Progenitor cell of endocrine pancreas (in vitro differentiated cells): ENCODE measurements at places on chromosomes 6 and 20.

GRCh38 chr6:36597775-36598174 lies 3.6 kb downstream of the SRSF3 start:
- DNase-seq = no peak

- DNase-seq = no peak
Observed at GRCh38 chr20:19907326-19908056, 109.7 kb upstream of the NAA20 start.

DNA sequence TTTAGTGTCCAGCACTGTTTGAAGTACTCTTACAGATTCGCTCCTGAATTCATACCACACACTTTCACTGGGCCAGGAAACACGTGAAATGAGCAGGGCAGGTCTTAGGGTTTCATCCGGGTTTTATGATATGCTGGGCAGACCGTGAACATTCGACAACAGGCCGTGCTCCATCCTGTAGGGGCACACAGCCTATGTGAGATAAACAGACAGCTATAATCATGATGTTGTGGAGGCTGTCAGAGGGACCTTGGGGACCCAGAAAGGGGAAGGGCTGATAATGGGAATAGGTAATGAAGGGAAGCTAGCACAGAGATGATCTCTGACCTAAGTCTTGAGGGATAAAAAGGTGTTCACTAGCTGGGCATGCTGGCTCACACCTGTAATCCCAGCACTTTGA lies 110.4 kb downstream of the RIN2 start:
- DNase-seq = no peak

DNA sequence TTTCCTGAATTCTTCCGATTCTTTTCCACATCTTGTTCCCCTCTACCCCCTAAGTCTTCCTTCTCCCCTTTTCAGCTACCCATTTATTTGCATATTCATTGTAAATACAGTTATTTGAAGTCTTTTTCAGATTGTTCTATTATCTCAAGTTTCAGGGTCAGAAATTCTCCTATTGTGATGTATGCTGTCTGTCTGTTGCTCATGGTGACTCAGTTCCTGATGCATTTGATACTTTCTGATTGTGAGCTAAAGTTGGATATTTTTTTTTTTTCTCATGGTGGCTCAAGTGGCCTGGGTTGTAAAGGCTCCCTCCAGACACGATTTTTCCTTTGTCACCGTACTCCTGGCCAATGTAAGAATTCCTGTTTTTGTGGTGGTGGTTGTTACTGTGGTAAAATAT lies 4.9 kb upstream of the PI16 start:
- DNase-seq = no peak

DNA sequence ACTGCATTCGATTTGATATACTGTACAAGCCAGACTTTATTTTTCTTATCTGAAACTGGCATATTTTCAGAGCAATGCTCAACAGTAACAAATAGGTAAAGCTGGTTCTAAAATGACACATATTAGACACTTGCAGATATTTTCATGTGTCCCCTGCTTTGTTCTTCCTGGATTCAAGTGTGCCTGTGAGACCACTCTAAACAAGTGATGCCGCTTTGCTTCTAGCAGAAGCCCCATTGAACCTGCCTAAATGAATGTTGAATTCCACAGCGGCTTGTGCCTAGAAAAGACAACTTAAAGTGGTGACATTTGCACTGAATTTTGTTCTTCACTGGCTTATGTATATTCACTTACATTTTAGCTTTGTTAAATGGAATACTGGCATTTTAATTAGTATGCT lies 115.7 kb downstream of the AKAP7 start:
- no peak for DNase-seq

DNA sequence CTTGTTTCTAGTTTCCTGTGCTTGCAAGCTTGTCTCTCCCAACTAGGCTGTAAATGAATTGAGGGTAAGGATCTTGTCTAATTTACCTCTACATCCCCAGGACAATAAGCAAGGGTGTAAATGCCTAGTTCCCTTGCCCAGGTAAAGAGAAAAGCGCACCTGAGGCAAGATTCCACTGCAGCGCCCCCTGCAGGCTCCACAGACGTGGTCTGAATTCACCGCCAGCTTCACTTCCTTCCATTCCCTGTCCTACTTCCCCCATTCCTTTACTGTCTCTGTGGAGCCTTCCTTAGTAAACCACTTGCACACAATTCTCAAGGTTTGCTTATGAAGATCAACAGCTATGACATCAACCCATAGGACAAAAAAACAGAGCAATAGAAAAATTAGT lies 42.3 kb downstream of the ANKEF1 start:
- no peak for DNase-seq

- DNase-seq = no peak
Observed at GRCh38 chr6:105691971-105692370, 289.1 kb upstream of the PREP start.

DNA sequence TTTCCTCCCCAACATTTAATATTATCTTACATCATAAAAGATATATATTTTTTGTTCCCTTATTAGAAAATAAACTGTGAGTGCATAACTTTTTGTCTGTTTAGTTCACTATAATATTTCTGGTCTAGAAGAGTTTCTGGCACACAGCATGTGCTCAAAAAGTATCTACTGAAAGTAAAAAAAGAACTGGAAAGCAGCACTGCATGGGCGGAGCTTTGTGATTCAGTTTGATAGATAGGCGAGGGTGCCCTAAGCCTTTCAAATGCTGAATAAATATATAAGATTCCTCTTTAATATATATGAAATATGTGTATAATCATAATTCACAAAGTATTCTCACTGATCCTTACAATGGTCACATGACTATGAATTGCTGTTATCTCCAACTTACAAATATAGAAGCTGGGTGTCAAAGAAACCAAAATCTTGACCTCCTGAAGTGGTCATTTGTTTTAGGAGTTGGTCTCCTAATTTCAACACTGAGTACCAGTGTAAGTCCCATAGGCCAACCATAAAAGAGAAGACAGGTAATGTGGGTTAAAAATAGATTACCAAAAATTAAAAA lies 50.8 kb downstream of the OR2B2 start:
- no peak for DNase-seq

- no peak for DNase-seq
Observed at GRCh38 chr6:100171533-100172321, 177.7 kb upstream of the MCHR2 start.

GRCh38 chr6:6052216-6052615 lies 45.5 kb upstream of the NRN1 start:
- DNase-seq = no peak

DNA sequence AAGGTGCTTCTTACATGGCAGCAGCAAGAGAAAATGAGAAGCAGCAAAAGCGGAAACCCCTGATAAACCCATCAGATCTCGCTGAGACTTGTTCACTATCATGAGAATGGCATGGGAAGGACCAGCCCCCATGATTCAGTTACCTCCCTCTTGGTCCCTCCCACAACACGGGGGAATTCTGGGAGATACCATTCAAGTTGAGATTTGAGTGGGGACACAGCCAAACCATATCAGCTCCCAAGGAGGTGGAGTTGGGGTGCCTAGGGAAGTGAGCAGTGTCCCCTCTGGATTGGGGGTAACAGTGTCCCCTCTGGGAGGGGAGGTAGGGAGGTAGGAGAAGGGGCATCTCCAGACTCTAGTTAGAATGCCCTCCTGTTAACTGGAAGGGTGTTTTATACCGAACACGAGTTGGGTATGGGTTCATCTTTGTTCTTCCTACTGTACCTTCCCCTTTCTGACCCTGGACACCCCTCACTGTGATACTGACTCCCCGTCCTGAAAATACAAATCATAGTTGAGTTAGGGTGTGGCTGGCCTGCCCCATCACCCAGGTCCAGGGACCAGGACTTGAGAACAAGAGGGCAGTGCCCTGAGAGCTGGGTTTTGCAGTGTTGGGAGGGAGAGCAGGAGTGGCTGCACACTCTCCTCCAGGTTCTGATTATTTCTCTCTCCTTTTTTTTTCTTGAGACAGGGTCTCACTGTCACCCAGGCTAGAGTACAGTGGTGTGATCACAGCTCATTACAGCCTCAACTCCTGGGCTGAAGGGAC lies 62.0 kb downstream of the EFCAB8 start:
- no peak for DNase-seq

DNA sequence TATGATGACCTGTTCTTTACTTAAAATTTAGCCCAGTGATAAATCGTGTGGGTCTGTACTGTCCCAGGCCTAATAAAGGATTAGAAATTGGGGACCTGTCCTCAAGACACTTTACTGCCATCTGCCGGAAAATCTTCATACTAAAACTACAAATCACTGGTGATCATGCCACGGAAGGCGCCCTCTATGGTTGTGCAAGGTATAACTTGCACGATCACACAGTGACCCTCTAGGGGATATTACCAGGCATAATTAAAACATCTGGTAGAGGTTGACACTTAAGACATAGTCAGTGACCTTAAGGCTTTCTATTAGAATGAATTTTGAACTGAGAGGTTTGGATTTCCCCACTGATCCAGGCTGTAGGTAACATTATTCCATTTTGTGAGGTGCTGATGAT lies 172.6 kb downstream of the BMP2 start:
- no peak for DNase-seq

DNA sequence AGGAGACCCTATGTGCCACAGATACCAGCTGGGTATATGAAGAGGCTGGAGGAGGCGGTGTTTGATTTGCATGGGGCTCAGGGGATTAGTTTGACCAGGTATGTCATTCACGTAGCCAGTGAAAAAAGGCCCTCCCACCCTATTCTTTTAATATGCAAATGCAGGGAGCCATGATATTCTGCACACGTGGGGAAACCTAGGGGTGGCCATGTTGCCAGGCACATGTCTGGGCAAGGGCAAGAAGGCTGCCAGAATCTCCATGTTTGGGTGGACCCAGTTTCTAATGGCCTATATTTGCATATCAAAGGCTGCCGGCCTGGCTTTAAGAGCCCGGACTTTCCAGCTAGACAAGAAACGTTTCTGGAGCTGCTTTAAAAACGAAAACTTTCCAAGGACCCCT lies 60.4 kb downstream of the SOX4 start:
- DNase-seq = no peak

DNA sequence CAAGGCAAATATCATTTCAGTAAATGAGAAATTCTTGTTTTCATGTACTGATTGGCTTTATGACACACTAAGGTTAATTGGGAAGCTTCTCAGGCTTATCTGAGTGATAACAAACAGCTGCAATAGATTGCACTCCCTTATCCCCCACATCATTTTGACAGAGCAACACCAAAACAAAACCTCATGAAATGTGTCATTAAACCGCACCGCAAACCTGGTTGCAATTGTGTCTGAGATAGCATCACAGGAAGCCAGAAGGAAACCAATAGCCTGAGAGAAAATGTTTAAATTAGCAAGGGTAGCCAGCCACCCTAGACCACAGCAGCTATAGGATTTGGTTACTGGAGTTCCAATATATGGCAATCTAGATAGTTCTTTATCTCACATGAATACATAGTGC lies 31.6 kb upstream of the LAMA4 start:
- DNase-seq = no peak

GRCh38 chr6:157266274-157267101 lies 56.8 kb downstream of the TMEM242 start:
- no peak for DNase-seq

DNA sequence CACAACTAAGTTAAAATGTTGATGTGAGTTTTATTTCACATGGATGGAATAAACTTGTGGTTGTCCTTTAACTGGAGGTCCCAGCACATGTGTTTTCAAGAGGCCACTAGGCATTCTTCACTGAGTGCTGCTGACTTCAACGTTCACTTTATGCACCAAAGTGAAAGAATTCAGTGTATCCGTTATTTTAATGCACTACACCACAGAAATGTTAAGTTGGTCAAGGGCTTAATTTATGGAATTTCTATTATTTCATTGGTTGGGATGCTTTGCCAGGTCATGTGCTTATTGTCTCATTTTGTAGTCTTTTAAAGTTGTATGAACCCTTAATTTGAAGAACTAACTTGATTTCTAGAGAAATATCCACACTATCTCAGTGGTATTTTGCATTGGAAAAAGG lies 106.4 kb downstream of the PPP1R14C start:
- DNase-seq = no peak

GRCh38 chr6:170423030-170423429 lies 116.5 kb downstream of the FAM120B start:
- DNase-seq = no peak

DNA sequence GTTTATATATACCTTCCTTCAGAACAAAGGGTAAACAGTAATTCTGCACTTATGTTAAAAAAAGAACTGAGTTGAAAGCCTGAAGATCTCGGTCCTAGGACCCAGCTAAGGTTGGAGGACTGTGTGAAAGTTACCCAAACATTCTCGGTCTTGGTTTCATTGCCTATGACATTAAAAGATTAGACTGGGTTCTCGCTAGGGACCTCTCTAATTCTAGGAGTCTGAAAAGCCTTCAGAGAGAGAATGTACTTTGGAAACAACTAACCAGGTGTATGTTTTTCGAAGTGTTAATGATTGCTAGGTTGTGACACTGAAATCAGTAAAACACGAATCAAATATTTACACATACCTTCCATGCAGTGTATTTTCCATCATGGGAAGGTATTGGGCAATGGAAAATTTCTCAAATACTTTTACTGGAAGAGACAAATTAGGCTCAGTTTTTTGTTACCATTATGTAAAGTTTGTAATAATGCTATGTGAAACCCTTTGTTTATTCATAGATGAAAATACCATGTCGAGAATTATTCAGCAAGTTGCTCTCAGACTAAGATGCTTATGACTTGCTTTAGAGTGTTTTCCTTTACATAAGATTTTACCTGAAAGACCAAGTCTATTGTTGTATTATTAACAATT lies 113.7 kb upstream of the LOC128125822 start:
- no peak for DNase-seq

DNA sequence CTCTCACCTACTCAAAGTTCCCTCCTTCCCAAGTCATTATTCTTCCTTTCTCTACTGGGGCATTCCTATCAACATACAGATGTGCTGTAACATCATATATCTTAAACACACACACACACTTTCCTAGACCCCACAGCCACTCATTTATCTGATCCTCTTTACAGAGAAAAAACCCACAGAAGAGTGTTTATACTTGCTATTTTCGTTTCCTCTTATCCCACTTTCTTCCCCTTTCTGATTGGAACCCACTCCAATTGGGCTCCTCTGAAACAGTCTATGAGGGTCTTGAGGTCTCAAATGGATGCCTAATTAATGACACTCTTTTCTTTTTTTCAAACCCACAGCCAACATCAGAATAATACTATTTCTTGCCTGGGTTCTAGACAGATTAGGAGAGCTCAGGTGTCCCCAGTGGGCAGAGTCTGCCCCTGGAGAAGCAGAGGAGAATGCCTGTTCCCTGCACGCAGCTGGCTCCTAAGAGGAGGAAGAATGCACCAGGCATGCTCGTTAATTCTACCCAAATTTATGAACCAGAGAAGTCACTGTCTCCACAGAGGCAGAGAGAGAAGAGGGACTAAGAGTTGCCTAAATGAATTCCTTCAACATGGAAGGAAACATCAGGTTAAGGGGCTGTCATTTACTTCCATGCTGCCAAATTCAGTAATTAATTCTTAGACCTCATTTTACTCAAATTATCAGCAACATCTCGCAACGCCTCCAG lies 65.9 kb downstream of the CRYBG1 start:
- no peak for DNase-seq
